ENCODE measurements at places on chromosomes 4 and X.
A peak's percentile ranks its signal among the peaks of the same experiment; 100 is the strongest.

DNA sequence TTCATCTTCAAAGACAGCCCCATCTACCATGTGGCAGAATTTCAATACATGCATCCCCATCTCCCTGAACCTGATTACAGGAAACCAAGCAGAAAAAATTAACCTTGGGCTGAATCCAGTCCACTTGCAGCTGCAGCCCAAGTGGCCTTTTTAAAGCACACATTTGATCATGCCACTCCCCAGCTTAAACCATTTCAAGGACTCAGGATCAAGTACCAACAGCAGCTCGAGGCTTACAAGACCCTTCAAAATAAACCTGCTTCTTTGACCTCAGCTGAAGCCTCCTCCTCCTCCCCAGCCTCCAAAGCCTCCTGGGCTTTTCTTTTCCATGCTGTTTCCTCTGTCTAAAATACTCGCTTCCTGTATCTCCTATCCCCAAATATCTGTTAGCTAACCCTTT lies 50.7 kb upstream of the KIT start:
- DNase-seq, result no peak

DNA sequence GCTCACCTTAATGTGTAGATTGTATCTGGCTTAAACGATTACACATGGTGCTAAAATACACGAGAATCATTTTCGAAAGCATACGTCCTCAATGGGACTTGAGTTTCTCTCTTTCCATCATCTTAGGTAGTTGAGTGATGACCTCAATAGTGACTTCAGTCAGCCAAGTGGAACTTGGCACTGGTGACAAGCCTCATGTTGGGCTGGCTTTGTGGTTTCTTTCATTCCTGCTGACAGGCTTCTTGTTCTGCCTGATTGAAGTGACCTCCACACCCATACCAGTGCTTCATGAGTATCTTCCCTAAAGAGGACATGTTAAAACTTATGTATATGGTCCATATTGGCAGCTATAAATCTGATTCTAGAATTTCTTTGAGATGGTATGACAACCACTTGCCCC lies 159.1 kb upstream of the WDR1 start:
- no peak for DNase-seq

DNA sequence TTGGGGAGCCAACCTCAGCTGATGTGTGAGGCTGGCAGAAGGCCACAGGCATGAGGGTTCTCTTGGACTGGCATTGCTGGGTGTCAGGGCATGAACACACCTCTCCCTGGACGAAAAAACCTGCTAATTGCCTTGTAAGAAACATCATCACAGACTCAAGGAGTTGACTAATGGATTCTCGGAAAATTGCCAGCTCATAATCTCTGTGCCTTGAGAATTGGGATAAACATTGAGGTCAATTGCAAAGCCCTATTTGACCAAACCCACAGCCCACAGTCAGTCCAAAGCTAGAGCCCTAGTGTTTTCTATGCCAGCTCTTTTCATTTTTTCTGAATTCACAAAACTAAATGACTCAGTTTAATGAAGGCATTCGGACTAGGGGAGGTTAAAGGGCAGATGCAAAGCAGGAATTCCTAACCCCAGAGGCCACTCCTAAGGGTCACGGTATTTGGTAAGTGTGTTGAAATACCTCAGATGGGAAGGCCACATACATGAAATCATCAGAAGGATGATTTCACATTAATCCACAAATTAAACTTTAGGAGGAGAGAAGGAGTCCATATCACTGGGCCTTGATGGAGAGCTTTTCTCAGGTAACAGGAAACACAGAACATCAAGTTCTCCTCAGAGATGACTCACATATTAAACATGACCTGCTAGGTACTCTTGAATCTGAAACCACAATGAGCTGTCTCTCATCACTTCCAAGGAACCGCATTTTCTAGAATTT lies 39.0 kb upstream of the RASL11B start:
- no peak for DNase-seq

GRCh38 chr4:108146819-108147218 lies 21.9 kb downstream of the LEF1 start:
- no peak for DNase-seq

DNA sequence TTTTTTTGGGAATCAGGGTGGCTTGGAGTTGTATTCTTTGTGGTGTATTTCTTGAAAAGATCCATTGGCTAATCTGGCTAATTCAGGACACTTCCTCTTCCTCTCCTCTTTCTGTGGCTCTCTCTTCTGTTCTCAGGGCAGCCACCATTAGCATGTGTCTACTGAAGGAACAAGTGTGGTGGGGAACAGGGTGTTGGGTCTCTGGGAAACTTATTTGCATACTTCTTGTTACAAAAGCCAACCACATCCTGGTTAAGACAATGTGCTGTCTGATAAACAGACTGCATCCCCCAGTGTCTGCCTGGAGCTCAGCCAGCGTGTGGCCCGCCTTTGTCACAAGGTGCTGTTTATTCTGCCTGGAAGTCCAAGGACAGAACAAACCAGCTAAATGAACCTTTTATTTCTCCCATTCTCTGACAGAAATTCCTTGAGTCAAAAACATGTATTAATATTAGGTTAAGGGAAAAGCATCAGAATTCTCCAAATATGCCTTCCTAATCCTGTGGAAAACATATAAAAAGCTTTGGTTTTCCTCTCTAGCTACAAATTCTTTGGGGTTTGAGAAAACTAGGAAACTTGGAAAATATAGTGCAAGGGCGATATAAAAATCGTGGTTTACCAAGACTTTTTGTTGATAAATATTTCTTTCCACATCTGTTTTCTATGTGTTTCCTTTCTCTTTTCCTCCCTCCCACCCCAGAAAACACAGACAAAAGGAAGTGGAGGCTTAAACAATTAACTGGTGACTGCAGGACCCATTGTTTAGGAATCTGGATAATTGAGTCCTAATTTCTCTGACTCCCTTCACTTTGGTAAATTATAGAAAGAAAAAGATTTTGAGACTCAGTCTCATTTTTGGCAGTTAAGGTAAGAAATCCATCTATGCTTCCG lies 203.6 kb downstream of the SPRY1 start:
- peak; percentile 51 for DNase-seq

DNA sequence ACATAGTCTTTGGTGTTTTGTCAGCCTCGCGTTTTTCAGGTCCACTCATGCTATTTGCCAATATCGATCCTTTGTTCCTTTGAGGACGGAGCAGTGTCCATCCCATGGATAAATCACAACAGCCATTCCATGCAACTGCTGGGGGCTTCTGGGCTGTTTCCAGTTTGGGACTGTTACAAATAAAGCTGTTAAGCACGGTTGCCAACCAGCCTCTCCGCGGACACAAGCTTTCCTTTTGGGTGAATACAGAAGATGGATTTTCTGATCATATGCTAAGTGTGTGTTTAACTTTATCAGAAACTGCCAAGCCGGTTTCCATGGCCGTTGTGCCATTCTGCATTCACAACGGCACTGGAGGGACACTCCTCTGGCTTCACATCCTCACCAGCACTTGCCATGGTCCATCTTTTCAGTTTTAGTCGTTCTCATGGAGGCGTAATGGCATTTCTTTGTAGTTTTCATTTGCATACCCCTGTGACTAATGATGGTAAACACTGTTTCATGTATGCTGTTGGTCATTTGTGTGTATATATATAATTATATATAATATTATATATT lies 67.8 kb downstream of the ABLIM2 start:
- no peak for DNase-seq

DNA sequence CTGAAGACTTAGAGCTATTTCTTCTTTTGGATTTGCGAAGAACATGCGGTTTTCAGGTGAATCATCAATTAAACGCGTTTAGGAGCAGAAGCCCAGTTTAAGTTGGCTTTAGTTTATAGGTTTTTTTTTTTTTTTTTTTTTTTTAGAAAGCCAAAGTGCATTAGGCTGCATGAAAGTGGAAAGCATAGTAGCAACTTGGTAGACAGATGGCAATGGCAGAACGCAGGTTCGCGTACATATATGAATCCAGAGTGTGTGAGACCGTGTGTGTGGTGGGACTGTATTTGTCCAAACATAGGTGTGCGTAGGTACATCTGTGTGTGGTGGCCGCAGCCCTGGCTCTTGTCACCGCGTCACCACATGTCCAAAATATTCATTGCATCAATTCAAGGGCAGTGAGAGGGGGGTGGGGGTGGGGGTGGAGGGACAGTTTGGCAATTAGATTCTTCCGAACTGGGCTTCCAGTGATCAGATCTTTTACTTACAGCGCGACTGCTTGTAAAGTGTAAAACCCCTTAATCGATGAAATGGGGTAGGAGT lies 901 bp downstream of the JADE1 start:
- DNase-seq, result peak; percentile 46

DNA sequence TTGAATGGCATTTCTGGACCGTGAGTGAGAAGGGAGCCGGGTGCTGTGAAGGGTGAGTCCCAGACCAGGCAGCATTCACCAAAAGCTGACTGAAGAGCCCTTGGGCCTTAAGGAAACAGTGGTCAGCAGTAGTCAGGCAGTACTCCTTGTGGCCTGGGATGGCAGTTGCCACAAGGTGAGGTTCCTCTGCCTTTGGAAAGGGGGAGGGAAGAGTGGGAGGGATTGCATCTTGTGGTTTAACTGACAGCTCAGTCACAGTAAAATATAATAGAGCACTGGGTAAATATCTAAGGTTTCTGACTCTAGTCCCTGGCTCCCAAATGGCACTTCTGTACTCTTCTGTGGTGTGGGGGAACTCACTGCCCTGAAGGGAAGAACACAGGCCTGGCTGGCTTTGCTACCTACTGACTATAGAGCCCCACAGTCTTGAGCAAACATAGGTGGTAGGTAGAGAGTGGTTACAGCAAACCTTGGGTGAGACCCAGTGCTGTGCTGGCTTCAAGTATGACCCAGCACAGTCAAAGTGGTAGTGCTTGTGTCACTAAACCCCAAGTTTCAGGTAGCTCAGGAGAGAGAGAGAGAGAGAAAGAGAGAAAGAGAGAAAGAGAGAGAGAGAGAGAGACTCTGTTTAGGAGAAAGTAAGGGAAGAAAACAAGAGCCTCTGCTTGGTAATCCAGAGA lies 154.2 kb downstream of the TEX11 start:
- peak; percentile 24 for DNase-seq

- peak; percentile 27 for DNase-seq
Observed at GRCh38 chr4:112704991-112705845, 68.3 kb downstream of the LARP7 start.

DNA sequence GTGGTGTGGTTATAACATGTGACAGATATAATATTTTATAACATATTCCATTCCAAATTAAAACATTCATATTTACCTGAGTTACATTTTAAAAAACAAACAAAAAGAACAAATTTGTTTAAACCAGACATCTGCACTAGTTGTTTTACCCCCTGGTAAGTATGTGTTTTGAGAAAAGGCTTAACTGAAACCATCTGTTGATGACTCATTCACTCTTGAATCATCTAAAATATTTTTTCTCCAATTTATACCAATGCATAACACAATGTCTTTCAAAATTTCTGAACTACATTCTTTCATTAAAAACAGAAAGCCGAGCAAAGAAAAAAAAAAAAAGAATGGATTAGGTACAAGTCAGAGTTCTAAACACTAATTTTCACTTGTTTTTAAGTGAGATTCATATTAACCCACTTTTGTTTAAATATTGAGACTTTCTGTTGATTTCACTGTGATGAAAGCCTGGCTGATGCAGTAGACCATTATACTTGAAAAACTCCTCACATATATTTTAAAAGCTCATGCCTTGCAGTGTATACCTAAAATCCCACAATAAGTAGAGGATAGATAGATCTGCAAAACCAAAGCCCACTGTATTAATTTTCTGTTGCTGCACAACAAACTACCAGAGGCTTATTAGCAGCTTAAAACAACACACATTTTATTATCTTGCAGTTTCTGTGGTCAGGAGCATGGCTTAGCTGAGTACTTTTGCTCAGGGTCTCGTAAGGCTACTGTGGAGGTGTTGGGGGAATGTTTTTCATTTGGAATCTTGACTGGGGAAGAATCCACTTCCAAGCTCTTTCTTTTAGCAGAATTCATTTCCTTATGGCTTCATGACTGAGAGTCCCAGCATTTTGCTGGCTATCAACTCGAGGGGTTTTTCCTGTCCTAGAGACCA lies 221.5 kb downstream of the PCDH18 start:
- DNase-seq, result no peak

- no peak for DNase-seq
Observed at GRCh38 chrX:86023811-86024210, 23.5 kb downstream of the CHM start.

GRCh38 chrX:119784747-119785446 lies 6.5 kb downstream of the RPL39 start:
- DNase-seq, result peak; percentile 64

- DNase-seq, result no peak
Observed at GRCh38 chrX:68835468-68835867, 6.6 kb downstream of the EFNB1 start.

- DNase-seq, result no peak
Observed at GRCh38 chr4:164081801-164082200, 587.3 kb downstream of the TMA16 start.

- no peak for DNase-seq
Observed at GRCh38 chr4:150130933-150131332, 52.7 kb downstream of the DCLK2 start.

- DNase-seq, result peak; percentile 73
Observed at GRCh38 chr4:8198906-8199593, at the start of gene SH3TC1. TSS of gene SH3TC1 (plus strand) at chr4:8199290. CDS start at chr4:8205195, 5,905 bp downstream.

DNA sequence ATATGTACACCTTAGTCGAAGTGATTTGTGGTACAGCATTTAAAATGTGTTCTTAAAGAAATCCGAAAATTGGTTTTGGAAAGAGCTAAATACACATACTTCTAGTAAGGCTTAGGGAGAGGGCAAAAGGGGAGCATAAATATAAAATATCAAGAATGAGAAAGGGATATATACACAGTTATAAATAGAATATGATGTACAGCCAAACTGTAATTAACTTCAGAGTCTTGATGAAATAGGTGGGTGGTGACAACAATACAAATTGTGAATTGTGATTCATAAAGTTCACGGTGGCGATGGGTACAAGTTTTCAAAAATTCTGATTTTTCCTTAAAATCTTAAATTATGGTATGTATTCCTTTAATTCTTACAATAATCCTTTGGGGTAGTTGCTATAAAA lies 62.2 kb downstream of the KDM6A start:
- DNase-seq, result no peak

- DNase-seq, result no peak
Observed at GRCh38 chr4:99679204-99679603, 21.6 kb upstream of the C4orf54 start.

DNA sequence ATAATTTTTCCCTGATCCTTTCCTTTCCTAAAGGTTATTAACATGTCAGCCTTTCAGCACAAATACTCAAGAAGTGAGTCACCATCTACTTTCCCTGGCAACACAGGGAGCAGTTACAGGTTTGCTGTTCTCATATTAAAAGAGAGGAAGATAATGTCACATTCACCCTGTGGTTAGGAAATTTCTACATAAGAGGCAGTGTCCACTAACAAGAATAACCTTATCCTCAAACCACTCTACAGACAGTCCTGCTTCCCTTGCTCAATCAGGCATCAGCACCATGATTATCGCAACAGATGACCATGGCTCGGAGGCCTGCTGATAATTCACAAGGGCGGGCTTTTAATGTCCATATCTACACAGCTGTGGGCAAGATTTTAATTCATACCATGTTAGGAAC lies 30.9 kb downstream of the RNF150 start:
- DNase-seq, result no peak

- DNase-seq, result no peak
Observed at GRCh38 chrX:114959729-114960128, 57.7 kb downstream of the IL13RA2 start.

Measured in stimulated activated CD8-positive, alpha-beta memory T cell treated with anti-CD3 and anti-CD28 coated beads, Interleukin-4, amount 100 ng/mL, for 48 hours (primary cell).